ENCODE measurements at places on chromosomes 5 and 9. TPM values are rescaled to one million over a fixed set of nuclear protein-coding genes. Genes with fewer than 3 reads are reported as not detected.

SH3TC2 gene
- 1.4 TPM for total RNA-seq

FCN2 gene
- total RNA-seq, result not detected

GNA14 gene
- total RNA-seq, result 0.14 TPM

SLC25A2 gene
- 1.1 TPM for total RNA-seq

NELFB gene
- 62.3 TPM for total RNA-seq

IFNK gene
- total RNA-seq, result not detected

ZNF608 gene
- total RNA-seq, result 148 TPM

MYOT gene
- total RNA-seq, result not detected

OR13C2 gene
- 0.36 TPM for total RNA-seq

GBGT1 gene
- total RNA-seq, result 5.2 TPM

INSL4 gene
- total RNA-seq, result not detected

GABRB2 gene
- 3.5 TPM for total RNA-seq

SYK gene
- 9.6 TPM for total RNA-seq

FGF1 gene
- total RNA-seq, result not detected

WNT8A gene
- total RNA-seq, result not detected

TSSK1B gene
- 0.29 TPM for total RNA-seq

Measured in progenitor cell of endocrine pancreas (in vitro differentiated cells).